Neural progenitor cell (in vitro differentiated cells): ENCODE measurements at places on chromosomes 13 and 19.
A peak's percentile ranks its signal among the peaks of the same experiment; 100 is the strongest.

DNA sequence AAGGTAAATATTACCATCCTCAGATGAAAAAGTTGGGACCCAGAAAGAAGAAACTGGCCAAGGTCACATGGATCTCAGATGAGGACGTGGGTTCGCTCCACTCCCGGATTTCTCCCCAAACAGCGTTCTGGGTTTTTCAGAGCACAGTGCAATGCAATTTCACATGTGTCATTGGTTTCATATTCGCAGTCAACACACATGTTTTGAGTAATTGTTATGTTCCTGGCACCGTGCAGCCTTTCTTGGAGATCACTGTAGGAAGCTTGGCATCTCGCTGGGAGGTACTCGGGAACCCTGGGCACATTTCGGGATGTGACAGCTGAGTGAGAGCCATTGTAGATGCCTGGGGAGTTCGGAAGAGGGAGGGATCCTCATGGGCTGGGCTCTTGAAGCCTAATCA is 26.2 kb upstream of the CEBPG start:
- no peak for DNase-seq

- DNase-seq, result peak; percentile 97
These were observed at the start of gene MYH14 for GRCh38 chr19:50203281-50204080. Gene MYH14 (plus strand): TSS chr19:50203622. CDS start chr19:50210366, 6,744 bp downstream.

DNA sequence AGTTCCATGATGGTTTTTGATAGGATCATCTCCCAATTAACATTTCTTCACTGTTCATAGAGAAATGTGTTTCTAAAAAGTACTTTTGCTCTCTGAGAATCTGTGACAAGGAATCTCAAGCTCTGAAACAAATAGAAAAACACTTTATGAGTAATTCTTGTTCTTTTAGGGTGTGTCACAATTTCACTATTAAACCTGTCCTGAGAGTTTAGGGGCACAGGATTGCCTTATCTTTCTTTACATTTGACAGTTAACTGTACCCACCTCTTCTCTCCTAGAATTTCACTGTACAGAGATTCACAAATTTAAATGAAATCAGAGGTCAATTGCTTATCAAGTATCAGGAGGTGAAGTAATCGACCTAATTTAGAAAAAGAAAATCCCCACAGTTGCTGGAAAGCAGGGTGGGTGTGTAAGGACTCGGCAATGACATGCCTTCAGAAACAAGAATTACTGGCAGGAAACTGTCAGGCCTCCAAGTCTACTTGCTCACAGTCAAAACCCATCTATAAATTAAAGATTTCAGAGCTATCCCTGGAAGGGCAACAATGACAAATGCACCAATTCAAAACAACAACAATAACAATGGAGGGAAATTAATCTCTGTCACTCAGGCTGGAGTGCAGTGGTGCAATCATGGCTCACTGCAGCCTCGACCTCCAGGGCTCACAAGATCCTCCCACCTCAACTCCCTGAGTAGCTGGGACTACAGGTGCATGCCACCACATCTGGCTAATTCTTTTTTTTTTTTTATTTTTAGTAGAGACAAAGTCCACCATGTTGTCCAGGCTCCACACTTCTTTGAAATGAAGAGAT is 250.2 kb downstream of the ABCC4 start:
- DNase-seq, result no peak

GRCh38 chr13:95615539-95615938 is 29.0 kb downstream of the DZIP1 start:
- no peak for DNase-seq

GRCh38 chr13:113668491-113668971 is 1.5 kb downstream of the GRK1 start:
- no peak for DNase-seq

GRCh38 chr19:57708641-57709361 is at the start of gene ZNF154:
Gene ZNF154 (minus strand): TSS chr19:57709204. CDS start chr19:57708971, 233 bp downstream.
- DNase-seq, result peak; percentile 94

DNA sequence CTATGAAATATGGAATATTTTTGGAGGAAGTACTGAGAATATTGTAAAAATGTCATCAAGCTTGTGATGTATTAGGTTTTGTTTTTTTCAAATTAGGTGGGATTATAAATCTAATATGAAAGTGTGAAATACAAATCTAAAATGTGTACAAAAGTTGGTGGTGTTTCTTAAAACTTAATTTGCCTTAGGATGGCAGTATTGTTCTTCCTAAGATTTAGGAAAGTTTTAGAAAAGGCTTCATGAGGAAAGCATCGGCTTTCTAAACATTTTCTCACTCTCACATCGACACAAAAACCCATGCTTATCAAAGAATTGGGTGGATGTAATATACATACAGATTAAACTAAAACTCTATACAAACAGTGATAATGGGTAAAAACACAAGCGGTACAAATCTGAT is 972.0 kb upstream of the PCDH20 start:
- peak; percentile 24 for DNase-seq

DNA sequence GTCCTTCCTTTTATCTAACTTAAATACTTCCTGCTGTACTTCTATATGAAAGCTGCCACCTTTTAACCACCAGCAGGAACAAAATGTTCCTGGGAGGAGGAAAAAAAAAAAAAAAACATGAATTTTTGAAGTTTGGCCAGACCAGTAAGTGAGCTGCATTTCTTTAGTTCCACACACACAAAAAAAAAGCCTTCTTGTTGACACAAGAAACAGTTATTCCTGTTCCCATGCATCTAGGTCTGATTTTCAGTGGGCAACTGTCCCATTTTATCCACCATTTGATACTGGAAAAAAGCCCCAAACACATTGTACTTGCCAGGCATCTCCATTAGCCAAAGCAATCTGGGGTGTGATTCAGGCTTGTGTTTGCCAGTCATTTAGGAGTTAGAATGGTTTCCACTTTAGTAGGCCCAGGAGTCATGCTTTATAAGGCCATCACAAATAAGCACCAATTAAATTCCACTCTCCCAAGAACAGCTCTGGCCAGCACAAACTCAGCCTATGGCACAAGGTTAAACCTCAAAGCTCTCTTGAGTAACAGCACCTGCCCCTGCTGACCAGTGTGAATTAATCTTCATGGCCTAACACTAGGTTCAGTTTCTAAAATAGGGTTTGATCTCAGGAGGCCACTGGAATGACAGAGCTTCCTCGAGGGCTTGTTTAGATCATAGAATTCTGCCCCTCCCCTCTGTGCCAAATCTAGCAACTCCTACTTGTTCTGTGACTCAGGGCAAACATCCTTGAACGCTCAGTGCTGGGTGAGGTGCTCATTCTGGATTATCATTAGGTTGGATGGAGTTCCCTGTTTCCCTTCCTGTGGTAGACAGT is 67.1 kb downstream of the NUFIP1 start:
- DNase-seq, result no peak

DNA sequence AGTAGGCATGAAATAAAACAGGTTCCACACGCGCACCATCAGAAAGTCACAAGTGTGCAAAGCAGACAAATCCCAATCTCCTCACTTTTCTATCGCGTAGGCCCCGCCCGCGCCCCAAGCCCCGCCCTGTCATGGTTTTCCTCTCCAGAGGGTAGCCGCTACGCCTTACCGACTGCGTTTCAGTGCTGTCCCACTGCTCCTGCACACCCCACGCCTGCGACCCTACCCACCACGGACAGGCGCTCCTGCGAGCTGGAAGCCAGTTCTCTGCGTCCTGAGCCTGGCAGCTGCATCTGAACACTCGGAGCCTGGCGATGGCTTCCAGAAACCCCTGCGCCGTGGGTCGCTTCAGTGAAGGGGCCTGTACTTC is 379 bp upstream of the ZNF470 start:
- DNase-seq, result no peak

DNA sequence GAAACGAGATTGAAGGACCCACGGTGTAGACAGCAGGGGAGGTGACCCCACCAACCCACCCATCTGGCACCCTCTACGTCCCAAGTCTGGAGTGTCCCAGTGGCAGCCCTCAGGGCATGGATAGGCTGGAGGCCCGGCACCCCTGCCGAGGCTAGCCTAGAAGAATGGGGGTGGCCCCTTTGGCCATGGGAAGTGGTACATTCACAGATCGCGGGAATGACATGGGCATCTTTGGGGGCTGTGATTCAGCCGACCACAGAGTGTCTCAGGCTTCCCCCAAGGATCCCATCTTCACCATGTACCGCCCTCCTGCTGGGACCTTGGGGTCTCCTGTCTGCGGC is 11.3 kb upstream of the MKNK2 start:
- no peak for DNase-seq

GRCh38 chr13:30739761-30740642 is 4.7 kb downstream of the ALOX5AP start:
- DNase-seq, result peak; percentile 35

DNA sequence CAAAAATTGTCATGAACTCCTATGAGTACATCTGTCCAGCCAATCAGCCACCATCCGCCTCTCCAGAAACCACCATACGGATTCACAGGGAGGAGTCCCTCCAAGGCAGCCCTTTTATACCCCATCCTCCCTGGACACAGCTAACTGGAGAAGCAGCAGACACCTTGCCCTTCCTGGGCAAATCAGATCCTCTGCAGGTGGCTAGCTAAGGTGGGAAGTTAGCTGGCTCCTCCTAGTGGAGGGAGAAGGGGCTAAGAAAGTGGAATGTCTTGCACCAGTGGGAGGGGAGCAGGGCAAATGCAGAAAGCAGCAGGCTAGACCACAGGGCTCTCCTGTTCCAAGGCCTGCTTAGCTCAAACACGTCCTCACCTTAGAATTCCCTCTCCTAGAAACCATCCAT is 46.2 kb upstream of the UQCRFS1 start:
- peak; percentile 20 for DNase-seq

- no peak for DNase-seq
These were observed 4.5 kb downstream of the SPART start for GRCh38 chr13:36341718-36342117.

DNA sequence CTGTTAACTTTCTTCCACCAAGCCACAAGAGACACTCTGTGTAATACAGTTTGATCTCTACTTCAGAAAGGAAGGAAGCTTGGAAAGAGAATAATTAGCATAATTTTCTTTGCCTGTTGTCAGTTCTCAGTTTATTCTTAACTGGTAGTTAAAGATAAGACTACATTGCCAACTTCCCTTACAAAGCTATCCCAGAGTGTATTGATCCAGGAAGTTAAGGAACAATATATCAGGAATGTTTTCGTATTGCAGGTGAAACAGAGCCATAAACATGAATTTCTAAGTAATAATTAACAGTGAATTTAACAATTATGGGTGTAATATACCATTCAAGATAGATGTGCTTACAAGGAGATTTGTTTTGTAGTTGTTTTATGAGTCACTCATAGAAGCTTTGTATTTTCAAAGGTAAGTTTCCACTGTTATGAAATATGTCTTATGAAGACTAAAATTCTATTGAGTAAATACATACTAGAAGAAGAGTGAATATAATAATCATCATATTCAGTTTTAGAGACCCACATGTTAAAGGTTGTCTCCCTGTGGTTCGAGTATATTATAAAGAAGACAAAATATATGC is 88.4 kb upstream of the KLF5 start:
- DNase-seq, result no peak

DNA sequence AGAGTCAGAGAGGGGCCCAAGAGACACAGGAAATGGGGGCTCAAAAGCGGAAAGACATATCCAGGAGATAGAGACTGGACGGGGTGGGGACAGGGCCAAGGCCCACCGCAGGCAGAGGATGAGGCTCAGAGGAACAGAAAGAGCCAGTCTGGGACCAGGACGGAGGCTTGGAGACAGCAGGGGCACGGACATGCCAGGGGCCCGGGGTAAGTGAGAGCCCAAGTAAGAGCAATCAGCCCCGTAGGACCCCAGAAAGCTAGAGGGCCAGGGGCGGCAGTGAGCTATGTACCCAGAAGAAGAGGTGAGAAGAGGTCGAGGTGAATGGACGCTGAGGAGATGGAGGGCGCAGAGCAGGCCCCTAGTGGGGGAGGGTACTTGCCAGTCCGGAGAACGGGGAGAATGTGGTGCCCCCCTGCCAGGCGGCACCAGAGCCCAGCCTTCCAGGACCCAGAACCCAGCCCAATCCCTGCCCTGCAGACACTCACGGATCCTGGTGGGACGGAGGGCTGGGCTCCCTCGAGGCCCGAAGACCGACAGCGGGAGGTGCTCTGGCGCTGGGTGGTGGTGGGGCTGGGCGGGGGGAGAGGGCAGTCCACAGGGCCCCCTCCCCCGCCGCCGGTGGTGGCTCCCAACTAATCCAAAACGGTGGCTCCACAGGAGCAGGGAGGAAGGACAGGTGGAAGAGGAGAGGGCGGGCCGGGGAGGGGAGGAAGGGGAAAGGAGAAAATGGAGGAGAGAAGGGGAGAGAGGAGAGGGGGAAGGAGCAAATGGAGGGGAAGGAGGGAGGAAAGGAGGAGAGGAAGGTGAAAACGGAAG is 1.0 kb downstream of the GRIK5 start:
- peak; percentile 50 for DNase-seq

DNA sequence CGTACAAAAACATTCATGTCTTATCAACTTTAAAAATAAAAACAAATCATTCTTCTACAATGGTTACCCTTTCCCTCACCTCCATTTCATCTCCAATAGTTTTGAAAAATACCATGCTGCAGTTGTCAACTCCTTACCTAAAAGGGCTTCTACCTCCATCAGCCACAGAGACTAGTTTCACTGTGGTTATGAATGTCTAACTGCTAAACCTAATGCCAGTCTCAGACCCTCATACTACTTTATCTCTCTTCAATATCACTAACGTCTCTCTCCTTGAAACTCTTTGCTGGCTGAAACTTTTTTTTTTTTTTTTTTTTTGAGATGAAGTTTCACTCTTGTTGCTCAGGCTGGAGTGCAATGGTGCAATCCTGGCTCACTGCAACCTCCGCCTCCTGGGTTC is 27.1 kb downstream of the LNX2 start:
- DNase-seq, result no peak

DNA sequence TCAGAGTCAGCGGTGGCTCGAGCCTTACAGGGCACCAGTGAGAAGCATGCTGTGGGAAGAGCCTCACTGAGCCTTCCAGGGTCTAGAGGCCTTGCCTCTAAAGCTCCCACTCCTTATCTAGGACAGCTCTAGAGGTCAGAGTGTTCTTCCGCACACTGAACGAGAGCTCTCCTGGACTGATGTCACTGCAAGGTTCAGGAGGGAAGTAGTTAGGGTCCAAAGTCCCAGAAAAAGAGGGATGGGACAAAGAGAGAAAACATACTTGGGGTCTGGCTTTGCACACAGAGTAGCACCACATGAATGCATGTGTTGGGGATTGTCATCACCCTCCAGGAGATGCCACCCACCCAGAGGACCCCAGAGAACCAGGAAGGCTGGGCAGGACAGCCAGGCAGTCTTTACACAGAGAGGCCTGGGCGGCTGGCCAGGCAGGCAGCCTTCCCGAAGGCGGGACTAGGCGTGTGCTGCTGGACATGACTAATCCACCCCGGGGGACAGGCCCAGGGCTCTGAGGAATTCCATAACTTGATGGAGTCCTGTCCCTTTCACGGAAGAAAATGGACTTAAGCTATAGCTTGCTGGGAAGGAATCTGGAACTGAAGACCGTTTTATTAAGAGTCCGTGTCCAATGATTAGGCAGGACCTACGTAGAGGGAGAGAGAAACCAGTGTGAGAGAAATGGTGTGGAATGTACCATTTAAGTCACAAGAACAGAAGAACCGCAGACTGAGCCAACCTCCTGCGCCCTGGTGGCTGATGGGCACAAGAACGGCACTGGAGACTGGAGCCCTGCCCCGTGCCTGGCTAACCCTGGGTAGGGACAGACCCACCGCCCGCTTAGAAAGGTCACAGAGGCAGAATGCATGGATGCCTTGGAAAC is 16.6 kb upstream of the EPHX3 start:
- DNase-seq, result no peak

- DNase-seq, result peak; percentile 51
These were observed 14.2 kb upstream of the RASA3 start for GRCh38 chr13:114146629-114147028.
